ENCODE measurements at places on chromosomes 6 and 20.

DNA sequence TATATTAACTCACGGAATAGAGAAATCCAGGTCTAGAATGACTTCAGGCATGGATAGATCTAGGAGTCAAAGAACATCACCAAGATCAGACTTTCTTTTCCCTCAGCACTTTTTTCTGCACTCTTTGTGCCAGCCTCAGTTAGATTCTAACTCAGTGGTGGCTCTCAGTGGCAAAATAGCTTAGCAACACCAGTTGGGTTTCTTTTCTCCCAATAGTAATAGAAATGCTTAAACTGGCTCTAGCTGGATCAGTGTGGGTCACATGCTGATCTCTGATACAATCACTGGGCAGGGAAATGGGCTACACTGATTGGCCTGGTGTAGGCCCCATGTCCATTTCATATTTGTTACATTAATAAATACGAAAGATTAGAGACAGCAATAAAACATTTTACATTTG, 44.2 kb upstream of the ARFGEF2 start:
- DNase-seq = no peak

DNA sequence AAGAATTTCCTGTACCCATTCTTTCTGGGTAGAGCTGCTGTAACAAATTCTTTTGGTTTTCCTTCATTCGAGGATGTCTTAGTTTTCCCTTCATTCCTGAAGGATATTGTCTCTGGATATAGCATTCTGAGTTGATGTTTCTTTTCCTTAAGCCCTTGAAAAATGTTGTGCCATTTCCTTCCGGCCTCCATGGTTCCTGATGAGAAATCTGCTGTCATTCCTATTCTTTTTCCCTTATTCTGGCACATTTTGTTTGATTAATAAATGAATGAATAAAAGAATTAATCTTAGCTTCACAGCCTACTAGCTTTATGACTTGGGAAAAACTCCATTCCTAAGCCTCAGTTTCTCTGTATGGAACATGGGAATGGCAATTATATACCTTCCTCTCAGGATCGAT, 173.1 kb downstream of the EYA2 start:
- no peak for DNase-seq

DNA sequence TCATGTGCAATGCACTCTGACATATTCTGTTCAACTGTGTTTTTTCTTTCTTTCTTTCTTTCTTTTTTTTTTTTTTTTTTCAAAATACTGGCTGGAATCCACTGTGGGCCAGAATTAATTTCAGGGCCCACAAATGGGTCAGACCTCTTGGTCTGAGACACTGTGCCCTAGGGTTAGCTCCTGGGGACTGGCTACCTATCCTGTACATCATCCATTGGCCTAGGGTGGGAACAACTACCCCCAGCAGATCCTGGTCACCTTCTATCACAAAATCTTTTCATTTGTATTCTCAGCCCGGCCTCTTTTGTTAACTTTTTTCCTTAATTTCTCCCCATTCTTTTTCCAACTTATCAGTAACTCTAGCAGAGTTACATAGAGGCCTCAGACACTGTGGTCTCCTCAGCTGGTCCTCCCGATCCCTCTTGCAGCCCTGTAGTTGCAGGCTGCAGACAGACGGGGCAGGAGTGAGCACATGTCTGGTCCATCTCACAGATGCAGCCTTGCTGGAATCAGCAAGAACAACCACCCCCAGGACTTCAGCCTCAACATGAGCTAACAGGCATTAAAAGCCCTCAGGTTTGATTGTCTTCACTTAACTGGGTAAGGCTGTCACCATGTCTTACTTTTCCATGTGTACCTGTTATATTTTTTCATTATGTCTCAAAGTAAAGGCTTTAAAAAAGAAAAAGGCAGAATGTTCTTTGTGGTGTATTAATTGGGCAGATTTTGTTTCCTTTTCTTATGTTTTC, 41.3 kb downstream of the TXLNB start:
- peak; percentile 44 for DNase-seq

DNA sequence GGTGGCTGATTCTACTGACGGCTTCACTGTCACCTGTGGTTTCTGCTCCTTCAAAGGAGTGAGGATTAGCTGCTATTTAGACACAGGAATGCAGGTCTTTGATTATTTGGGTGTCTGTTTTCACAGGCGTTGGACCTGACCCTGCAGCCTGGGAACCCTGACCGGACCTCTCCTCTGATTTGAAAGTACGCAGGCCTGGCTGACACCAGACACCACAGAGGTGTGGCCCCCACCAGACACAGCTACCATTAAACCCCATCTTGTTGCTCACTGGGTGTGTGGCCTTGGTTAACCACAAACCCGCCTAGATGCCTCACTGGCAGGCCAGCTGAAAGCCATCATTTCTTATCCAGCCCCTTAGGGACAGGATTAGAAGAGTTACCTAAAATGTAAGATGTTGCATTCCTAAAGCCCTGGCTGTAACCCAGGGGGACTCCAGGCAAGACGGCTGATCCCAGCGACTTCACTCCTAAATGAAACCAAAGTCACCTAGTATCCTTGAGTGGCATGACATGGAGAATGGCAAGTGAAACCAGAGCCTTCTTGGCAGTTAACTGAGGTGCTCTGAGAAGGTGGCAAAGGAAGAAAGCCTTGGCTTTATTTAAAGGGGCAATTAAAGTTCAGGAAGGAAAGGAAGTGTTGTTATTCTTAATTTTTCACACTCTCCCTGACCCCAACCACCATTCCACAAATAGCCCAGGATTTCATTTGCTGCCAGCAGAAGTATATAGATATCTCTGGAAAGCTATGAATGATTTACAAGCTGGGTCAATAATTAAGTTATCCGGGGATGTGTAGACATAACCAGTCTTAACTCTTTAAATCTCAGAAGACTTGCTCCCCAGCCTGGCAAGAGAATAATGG, 169.9 kb downstream of the QRSL1 start:
- DNase-seq = no peak

GRCh38 chr20:20017844-20018185, 653 bp downstream of the NAA20 start:
- DNase-seq = no peak

Data from T follicular helper cell (primary cell).